Stimulated activated naive B cell treated with anti-CD40 and anti-IgM and Interleukin-4, amounts not matched to agents 10 μg/mL and 1 μg/mL and 100 μg/mL, for 72 hours (primary cell): ENCODE measurements at places on chromosomes 2 and 18.

DNA sequence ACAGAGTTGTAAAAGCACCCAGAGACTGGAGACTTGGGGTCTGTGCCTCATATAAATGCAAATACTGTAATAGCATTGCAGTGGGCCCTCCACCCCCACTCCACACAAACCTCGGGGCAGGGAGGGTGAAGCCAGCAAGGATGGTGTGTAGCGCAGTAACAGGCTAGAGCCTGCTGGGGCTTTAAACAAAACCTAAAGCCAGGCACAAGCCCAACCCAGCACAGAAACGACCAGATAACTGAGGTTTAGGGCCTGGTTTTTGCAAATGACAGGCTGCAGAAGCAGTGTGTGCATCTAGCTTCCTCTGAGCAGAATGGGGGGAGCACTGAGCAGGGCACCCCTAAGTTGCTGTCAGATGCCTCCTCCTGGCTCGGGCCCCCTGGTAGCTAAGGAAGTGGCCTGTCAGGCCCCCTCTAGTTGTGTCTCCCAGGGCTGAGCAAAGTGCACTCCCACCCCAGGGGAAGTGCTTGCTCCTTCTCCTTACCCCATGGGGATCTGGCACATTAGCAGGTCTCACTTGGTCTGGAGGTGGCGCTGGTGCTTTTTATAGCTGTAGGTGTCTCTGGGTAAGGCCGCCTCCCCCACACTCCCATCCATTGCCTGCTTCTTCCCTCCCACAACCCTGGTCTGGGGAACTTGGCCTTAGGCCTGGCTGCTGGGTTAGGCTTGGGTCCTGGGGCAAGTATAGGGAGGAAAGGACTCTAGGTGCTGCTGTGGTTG, 135.1 kb downstream of the CELF4 start:
- no peak for DNase-seq

GRCh38 chr2:190455358-190456095, 47.4 kb downstream of the MFSD6 start:
- no peak for DNase-seq

- DNase-seq: no peak
Observed at GRCh38 chr18:61765097-61765496, 127.7 kb downstream of the RNF152 start.

DNA sequence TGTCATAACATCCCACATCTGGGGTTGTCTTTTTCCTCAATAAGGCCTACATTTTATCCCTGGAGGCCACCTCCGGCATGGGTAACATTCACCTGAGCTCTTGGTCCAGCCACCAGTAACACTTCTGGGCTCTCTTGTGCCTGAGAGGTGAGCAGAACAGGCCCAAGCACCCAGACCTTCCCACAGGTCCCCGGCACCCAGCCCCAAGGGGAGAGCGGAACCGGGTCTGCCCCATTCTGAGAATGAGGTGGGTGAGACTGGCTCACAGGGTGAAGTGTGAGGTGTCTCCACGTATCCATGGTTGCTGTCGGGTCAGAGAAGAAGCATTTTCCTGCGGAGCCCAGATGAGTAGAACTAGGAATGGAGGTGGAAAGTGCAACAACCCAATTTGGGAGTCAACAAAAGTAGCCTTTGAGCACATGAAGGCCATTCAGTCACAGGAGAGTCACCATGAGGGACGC, 496.7 kb upstream of the MYT1L start:
- no peak for DNase-seq

DNA sequence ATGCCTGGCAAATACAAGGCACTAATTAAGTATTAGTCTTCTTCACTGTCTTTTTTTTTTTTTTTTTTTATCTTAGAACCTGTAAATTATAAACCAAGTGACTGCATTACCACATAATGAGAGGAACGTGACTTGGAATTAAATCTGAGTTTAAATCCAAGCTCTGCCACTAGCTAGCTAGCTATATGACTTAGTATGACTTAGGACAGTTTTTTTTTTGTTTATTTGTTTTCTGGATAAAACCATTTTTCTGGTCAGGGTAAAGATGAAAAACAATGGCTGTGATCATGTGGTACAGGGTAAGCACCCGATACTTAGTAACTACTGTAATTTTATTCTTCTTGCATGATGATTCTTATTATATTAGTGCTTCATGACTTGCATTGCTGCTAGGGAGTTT, 191.8 kb upstream of the LRRTM1 start:
- DNase-seq: no peak

DNA sequence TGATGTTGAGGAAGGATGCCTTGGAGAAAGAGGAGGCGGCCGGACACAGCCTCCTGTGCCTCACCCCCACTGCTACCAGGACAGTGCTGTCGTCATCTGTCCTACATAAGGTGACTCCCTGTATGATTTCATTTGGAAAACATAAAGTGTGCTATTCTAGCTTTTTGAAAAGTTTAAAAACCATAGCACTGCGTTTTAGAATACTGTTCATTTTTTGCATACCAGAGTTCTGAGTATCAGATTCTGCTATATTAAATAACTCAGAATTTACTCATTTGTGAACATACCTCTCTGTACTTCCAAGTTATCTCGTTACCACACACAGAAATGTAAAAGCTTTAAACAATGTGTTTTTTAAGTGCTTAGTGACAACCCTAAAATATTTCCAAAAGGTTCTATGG, 302.9 kb downstream of the LRRTM1 start:
- no peak for DNase-seq

GRCh38 chr2:84169871-84170270, 289.2 kb downstream of the SUCLG1 start:
- no peak for DNase-seq

- no peak for DNase-seq
Observed at GRCh38 chr18:12819322-12819721, 64.7 kb downstream of the PTPN2 start.

GRCh38 chr2:129334128-129334527, 645.3 kb upstream of the RAB6C start:
- no peak for DNase-seq

DNA sequence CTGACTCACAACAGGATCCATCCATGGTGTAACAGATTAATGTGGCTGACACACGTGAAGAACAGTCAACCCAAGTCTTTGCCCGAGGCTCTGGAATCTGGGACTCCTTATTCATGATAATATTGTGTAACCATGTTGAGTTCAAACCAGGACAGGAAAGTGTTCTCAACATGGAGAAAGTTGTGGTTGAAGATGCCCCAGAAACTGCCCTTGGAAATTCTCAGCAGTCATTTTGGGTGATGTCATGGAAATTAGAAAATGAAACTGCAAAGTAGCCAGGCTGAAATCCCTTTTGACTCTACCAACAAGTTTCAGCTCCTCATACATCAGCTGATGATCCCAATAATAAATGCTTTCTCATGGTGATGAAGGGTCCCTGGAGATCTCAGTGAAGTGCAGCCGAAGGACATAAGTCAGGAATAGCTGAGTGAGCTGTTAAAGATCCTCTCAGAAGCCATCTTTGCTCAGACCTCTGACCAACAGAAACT, 307.7 kb downstream of the TNS1 start:
- DNase-seq: no peak

DNA sequence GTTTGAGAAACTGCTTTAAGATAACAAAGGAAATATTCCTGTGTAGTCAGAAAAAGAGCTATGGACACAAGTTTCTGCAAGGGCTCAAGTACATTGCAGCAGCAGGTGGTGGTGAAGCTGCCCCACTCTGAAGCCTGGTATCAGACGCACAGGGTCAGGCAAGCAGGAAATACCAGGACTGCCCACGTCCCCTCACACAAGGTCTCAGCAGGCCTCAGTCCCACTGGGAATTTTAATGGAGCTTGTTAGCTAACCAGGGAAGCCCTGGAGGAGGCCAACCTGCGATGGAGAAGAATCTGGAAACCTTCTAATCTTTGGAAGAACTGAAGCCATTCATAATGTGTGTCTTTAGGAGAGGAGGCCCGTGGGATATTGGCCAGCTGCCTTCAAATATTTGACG, 168.3 kb downstream of the UXS1 start:
- DNase-seq: no peak

DNA sequence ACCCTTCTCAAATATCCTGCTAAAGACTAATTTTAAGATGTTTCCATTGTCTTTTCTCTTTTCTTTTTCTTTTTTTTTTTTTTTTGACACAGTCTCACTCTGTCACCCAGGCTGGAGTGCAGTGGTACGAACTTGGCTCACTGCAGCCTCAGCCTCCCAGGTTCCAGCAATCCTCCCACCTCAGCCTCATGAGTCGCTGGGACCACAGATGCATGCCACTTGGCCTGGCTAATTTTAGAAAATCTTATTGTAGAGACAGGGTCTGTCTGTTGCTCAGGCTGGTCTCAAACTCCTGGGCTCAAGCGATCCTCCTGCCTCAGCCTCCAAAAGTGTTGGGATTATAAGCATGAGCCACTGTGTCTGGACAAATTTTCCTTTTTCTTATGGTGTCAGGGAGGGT, 167.5 kb downstream of the MCFD2 start:
- DNase-seq: no peak

DNA sequence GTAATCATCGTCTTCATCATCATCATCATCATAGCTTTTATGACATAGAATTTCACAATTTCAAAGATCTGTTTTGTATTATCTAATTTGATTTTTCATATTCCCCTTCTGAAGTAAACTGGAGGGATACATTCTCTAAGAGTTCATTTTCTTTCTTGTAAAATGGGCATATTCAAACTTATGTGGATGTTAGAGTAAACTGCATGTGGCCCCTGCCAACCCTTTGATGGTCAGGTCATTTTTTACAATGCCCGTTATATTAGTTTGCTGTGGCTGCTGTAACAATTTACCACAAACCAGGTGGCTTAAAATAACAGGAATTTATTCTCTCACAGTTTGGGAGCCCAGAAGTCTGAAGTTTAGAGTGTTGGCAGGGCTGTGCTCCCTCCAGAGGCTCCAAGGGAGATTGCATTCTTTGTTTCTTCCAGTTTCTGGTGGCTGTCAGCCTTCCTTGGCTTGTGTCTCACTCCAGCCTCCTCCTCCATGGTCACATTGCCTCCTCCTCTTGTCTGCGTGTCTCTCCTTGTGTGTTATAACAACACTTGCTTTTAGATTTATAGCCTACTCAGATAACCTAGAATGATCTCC, 127.5 kb upstream of the MMADHC start:
- no peak for DNase-seq

DNA sequence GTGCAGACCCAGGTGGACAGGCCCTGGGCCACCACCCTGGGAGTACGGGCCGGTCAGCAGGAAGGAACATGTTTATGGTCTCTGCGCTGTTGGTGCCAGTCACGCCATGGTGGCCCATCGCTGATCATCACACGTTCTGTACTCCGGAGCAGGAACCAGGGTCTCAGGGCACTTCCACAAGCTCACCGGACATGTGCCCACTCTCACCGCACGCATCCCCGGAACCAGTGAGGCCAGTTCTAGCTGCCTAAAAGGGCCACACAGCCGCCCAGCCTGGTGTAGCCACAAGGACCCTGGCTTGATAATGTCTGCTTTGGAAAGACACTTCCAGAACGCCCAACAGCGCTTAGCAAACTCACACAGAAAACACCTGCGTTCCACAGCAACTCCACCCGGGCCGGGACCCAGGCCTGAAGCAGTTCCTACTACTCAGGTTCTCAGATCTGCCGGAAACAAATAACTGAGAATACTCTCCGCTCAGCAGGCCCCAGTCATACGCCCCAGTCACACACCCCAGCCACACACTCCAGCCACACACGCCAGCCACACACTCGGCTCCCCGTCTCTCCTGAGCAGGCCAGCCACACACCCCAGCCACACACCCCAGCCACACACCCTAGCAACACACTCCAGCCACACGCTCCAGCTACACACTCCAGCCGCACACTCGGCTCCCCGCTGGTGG, 123.3 kb downstream of the HDAC4 start:
- DNase-seq: no peak

- DNase-seq: no peak
Observed at GRCh38 chr2:105438104-105438929, 39.5 kb upstream of the FHL2 start.

GRCh38 chr2:231984992-231985391, 23.5 kb downstream of the DIS3L2 start:
- no peak for DNase-seq

DNA sequence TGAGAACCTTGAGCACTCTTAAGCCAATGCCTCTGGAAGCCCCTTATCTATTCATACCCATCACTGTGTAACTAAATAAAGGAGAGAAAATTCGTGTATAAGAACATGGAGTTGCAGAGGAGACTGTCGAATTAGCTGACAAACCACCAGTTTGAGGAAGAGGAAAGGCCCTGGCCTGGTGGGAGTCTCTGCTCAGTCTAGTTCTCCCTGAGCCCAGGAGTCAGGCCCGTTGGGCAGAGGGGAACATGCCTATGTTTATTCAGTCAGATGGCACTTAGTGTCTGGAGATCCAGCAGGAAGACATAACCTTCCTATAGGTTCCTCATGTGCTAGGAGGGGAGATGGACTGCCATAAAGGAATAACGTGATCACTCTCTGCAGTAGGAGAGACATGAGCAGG, 60.3 kb downstream of the MGAT5 start:
- DNase-seq: no peak

DNA sequence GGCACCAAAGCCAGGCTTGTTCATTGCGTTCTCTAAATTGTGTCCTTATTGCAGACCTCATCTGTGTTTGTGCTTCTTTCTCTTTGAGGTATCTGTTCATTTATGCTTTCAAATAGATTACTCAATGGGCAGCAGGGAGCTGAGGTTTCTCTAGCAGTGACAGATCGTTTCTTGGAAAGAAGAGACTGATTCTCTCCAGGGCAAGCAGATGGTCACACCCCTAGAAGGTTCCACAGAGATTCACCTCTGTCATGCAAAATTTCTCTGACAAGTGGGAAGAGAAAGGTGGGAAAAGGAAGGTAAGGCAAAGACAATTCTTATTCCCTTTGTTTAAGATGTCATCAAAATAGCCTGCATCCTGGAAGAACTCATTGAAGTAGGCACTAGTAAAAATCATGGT, 14.0 kb downstream of the DLGAP1 start:
- no peak for DNase-seq

- no peak for DNase-seq
Observed at GRCh38 chr18:59048048-59048363, 91.7 kb upstream of the SEC11C start.

DNA sequence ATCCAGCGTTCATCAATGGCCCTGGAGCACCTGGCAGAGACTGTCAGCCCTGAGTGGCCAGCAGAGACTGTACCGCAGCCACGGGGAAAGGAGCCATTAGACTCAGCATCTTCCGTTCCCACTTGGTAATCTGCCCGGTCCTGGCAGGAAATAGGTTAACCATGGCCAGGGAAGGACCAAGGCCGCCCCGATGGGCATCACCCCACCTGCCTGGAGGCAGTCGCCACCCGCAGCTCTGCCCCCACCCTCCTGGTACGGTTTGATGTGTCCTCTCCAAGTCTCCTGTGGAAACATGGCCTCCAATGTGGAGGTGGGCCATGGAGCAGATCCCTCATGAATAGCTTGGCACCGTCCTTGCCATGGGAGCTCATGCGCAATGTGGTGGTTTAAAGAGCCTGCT, 75.3 kb downstream of the RTP5 start:
- DNase-seq: no peak

DNA sequence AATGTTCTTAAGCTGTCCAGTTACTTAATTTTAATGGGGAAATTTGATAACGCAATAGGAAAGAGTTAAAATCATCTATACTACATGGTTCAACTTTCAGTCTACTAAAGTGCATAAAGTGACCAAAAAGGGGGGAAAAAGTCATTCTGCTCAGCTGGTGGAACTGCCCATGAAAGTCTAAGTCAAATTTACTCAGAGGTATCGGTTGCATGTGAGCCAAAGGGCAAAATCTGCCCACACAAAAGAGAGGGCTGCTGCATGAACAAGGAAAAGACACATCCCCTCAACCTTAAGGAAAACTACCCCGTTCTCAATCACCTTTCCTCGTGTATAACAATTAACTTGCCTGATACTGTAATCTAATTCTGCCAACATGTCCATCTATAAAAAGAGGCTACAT, 126.1 kb downstream of the TCF4 start:
- DNase-seq: no peak

GRCh38 chr2:147829106-147829505, 15.7 kb upstream of the ACVR2A start:
- DNase-seq: no peak
